ENCODE measurements at places on chromosomes 3 and 15.

DNA sequence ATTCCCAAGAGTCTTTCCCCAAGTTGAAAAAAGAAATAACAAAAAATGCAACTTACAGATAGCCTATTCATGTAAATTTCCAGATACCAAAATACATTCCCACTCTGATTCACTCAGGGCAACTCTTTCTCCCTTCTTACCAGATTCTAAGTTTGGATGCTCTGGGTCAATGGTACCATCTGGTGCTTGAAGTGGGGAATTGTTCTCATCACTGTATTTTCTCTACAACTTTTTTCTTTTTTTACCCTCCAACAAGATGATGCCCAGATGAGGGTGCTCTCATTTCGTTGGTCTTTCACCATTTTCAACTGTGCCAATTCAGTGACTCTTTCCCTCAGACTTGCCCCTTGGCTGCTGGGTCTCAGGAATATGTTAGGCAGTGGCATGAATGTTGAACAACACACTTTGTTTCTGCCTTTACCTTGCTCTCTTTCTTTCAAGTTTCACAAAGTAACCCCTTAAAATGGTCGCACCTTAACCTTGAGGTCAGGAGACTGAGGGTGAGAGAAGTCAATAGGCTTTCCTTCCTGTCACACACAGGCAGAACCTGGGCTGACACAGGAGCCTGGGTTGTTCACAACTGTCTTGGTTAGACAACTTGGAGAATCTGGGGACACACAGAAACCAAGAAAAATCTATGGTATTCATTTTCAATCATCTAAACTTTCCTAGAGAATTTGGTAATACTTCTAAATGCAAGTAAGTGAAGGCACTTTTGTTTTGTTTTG, 330.7 kb upstream of the SLCO3A1 start:
- DNase-seq: no peak

- no peak for DNase-seq
These were observed 174.5 kb upstream of the LRIG1 start for GRCh38 chr3:66675366-66675765.

- no peak for DNase-seq
These were observed 45.7 kb upstream of the ABI3BP start for GRCh38 chr3:101038880-101039279.

- DNase-seq: no peak
These were observed 24.5 kb upstream of the GMNC start for GRCh38 chr3:190886945-190887344.

DNA sequence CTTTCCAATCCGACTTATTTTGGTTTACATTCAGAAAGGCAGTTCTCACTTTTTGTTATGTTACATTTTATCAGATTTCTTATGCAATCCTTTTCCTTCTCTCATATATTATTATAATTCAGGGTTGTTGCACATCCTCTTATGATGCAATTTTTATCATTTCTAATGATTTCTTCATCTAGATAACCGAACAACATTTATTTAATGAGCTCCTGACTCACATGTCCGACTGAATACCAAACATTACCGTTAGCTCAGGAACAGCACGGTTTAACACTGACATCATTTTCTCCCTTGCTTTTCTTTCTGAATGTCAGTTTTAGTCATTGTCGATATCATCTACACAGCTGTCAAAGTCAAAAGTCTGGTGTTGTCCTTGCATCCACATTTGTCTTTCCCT, 199.2 kb downstream of the BCHE start:
- DNase-seq: no peak

DNA sequence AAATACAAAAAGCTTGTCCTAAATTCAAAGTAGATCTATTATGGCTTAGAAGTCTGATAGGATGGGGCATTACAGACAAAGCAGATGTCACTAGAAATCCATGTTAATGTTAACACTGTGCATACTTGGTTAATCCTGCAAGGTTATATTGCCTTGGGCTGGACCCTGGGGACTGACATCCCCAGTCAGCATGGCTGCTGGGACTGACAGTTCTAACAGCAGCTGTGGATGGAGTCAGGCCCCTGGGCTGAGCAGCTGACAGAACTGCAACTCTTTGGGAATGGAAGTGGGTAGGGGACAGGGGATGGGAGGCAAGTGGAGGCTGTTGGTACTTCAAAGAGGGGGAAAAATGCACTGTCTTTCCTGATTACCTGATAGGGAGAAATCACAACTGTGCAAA, 7.5 kb downstream of the P2RY1 start:
- no peak for DNase-seq

DNA sequence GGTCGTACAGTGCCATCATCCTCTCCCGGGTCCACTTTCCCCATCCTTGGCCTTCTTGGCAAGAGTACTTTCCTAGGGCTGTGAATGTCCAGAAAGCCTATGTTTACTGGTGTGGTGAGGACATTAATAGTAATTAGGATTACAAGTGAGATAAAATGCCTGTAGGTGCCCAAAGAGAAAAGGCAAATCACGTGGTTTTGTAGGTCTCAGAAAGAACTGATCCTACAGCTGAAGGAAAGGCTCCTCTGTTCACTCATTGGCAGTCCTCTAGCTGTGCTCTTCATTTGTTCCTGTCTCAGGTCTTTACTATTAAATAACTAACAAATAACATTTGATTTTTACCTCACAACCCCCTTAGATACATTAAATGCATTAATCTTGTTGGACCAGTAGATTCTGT, 220.1 kb upstream of the CBLB start:
- DNase-seq: no peak

- DNase-seq: no peak
These were observed 210.5 kb upstream of the SLC2A2 start for GRCh38 chr3:171237009-171237385.

GRCh38 chr3:134345202-134345601, 29.0 kb downstream of the AMOTL2 start:
- no peak for DNase-seq

GRCh38 chr15:73244333-73244732, 124.4 kb downstream of the HCN4 start:
- no peak for DNase-seq

- no peak for DNase-seq
These were observed 21.9 kb downstream of the MEGF11 start for GRCh38 chr15:66231394-66232266.

DNA sequence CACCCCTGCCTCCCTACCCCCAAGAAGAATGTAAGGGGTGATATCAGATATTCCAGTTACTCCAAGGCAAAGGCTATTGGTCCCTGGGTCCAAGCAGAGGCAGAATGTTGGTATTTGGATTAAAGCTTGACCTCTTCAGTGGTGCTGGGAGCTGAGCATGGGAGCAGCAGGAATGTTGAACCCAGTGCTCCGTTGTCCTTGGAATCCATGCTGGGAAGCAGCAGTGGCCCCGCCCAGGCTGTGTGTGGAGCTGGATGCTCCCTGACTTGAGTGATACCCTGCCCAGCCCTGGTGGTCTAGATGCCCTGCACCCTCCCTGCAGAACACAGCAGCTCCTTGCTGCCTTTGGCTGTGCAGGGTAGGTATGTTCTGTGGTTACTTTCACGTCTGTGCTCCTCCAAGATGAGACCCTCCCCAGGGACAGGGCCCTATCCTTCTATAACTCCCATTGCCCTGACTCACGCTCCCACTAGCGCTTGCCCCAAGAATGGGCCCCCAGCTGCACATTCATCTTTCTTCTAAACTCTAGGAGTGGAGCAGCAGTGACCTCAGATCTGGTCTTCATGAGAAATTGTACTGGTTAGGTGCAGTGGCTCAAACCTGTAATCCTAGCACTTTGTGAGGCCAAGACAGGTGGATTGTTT, 35.1 kb downstream of the UMPS start:
- no peak for DNase-seq

DNA sequence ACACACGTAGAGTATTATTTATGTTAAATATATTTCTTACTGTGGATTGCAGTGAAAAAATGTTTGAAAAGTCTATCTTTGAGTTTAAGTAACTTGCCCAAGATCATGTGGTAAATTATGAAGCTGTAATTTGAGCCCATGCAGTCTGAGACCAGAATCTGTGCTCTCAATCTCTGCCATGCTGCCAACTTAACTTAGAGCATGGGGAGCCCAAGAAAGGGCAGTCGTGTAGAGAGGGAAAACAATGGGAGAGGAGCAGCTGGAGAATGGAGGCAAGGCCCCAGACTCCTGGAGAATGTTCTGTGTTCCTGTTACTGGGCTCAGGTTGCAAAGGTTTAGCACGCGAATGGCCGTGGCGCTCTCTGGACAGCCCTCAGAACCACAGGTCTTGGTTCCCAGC, 311.6 kb upstream of the RASGRP1 start:
- DNase-seq: no peak

DNA sequence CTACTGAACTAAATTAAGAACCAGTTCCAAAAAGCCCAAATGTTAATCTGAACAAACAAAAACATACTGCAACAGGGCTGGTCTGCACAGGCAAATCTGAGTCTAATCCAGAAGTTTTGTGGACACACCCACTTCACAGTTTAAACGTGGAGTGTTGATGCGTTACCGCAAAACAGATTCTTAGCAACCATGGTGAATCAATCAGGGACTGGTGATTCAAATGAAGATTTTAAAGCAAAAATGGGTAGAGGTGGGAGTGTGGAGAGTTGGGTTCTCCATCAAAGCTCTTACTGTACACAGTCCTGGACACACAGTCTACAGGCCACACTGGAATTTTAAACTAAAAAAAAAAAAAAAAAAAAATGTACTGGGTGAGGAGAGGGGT, 5.2 kb downstream of the ANXA2 start:
- no peak for DNase-seq

DNA sequence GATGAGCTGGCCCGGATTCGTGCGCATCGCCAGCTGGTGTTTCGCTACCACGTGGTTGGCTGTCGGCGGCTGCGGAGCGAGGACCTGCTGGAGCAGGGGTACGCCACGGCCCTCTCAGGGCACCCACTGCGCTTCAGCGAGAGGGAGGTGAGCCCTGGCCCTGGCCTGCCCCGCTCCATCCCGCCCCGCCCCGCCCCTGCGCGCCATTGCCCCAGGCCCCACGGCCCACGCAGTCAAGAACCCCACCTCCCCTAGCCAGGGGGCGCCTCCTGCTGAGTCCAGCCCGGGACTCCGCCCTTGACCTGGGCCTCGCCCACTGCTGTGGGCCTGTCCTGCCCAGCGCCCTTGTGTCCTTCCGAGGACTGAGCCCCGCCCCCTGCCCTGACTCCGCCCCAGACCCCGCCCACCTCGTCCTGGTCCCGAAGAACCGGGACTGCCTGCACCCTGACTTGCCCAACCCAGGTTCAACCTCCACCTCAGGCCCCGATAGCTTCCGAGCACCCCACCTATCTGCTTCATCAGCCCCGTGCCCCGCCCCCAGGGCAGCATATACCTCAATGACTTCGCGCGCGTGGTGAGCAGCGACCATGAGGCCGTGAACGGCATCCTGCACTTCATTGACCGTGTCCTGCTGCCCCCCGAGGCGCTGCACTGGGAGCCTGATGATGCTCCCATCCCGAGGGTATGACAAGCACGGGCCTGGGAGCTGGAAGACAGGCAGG, 14.8 kb downstream of the NT5DC2 start:
- no peak for DNase-seq

DNA sequence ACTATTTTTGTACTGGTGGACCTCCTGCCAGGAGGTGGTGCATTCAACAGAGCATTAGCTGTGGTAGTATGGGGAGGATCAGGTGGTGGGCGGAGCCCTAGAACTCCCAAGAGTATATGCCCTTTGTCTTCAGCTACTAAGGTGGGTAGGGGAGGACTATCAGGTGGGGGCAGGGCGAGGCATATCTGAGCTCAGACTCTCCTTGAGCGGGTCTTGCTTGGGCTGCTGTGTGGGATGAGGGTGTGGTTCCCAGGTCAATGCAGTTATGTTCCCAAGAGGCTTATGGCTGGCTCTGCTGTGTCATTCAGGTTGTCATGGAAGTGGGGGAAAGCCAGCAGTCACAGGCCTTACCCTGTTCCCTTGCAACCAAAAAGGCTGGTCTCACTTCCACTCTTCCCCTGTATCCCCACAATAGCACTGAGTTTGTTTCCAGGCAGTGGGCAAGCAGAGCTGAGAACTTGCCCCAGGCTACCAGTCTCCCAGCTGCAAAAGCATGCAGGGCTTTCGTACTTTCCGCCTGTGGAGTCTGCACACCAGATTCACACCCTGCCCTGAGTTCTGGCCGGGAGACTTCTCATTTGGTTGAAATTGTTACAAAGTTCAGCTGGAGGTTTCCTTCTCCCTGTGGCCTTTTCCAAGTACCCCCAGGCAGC, 93.7 kb upstream of the DPPA4 start:
- no peak for DNase-seq

DNA sequence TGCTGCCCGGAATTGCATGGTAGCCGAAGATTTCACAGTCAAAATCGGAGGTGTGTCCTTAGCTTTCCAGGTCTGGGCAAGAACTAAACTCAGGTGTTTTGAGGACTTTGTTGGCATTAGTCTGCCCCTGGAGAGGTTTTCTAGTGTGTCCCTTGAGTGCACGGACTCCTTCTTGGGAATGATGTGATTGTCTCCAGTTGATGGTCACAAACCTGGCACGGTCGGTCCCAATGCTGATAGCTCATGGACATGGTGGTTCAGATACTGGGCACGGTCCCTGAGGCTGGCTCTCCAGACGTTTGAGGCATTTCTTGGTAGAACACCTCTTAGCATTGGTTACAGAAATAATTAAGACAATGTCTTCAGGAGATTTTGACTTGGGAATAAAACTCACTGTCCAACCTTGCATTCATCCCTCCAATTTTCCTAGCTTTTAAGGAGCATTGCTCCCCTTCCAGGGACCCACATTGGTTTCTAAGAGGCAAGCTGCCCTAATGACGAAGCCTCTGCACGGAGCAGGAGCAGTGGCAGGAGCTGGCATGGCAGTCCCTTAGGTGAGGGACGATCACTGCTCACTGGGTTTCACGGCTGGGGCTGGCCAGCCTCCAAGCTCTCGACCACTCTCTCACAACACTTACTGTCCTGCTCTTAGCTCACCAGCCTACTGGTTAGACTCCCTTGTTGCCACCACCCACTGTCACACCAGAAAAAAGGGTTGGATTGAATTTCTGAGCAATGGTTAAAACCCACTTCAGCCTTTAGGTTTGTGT, 68.1 kb downstream of the PGPEP1L start:
- no peak for DNase-seq

DNA sequence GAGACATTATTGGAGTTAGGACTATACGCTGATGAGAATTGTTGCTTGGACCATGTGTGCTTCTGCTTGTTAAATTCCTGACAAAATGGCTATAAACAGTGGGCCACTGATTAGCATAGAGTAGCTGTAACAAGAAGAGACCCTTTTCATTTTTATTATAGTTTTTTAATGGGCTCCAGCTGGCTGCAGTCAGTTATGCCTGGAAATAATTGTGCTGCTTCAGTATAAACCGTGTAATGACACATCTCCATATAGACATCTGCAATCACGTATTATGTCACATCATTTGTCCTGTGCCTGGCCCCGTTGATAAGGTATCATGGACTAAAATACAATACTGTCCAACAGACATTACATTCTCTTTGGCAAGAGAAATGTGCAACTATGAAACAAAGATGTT, 50.9 kb downstream of the ARPP21 start:
- no peak for DNase-seq

Data from activated CD8-positive, alpha-beta memory T cell treated with anti-CD3 and anti-CD28 coated beads for 4 hours (primary cell).